ENCODE measurements at places on chromosomes 16 and 17.

GRCh38 chr16:67761924-67762323, 42.8 kb upstream of the GFOD2 start:
- DNase-seq: no peak

DNA sequence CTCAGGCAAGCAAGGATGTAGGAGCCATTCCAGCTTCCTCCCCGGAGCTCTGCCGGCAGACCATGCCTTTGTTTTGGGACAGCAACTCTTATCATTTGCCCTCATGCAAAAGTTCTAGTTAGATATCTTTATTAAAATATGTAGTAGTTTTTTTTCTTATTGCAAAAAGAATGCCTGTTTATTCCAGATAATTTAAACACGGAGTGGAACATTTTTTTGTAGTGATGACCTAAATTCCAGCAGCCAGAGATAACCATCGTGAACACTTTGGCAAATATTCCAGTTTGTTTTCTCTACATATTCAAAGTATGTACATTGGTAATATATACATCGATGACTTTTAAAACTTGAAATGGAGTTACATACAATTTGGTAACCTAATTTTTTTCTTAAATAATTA, 54.8 kb downstream of the CRISPLD2 start:
- DNase-seq: no peak

GRCh38 chr17:32323811-32324491, 18.0 kb downstream of the C17orf75 start:
- DNase-seq: no peak

- no peak for DNase-seq
Observed at GRCh38 chr16:49274591-49274990, 7.0 kb downstream of the CBLN1 start.

DNA sequence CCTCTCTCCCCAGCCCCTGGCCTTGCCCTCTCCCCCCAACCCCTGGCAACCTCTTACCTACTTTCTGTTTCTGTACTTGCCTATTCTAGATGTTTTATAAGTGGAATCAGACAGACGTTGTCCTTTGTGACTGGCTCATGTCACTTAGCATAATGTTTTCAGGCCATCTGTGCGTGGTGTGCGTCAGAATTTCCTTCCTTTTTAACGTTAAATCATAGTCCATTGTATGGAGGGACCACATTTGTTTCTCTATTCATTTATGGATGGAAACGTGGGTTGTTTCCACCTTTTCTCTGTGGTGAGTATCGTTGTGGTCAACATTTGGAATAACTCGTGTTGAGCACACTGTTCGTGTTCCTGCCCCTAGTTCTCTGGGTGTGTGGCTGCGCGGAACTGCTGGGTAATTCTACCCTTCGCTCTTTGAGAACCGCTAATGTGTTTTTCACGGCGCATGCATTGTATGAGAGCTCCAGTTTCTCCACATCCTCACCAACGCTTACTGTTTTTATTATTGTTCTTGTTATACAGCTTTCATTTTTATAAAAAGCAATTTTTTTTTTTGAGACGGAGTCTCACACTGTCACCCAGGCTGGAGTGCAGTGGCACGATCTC, 26.3 kb downstream of the ACTG1 start:
- no peak for DNase-seq

- DNase-seq: peak; percentile 96
Observed at GRCh38 chr16:27314161-27314723, 468 bp downstream of the IL4R start.

GRCh38 chr16:75931043-75931442, 204.8 kb upstream of the CPHXL start:
- DNase-seq: peak; percentile 8

- DNase-seq: peak; percentile 49
Observed at GRCh38 chr16:30121741-30122571, 1.1 kb downstream of the MAPK3 start.

GRCh38 chr16:47424846-47425245, 36.0 kb downstream of the ITFG1 start:
- DNase-seq: no peak

- DNase-seq: no peak
Observed at GRCh38 chr17:30249460-30249859, 14.0 kb upstream of the SLC6A4 start.

DNA sequence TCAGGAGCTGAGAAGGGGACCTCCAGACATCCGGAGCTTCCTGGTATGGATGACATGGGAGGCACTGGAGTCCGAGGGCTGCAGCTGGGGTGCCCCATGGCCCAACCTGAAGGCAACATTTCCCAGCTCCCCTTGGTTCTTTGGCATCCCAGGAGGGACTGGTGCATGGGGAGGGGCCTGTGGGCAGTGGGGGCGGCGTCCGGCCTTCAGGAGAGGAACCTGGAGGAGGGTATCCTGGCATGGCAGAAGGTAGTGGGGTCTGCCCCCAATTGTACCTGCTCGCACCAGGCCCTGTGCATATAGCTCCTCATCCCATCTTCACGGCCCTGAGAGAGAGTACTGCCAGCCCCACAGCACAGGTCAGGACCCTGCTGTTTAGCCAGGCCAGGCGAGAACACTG, 11.9 kb downstream of the NPTX1 start:
- DNase-seq: no peak

- no peak for DNase-seq
Observed at GRCh38 chr16:1288813-1289476, 20.5 kb upstream of the UBE2I start.

DNA sequence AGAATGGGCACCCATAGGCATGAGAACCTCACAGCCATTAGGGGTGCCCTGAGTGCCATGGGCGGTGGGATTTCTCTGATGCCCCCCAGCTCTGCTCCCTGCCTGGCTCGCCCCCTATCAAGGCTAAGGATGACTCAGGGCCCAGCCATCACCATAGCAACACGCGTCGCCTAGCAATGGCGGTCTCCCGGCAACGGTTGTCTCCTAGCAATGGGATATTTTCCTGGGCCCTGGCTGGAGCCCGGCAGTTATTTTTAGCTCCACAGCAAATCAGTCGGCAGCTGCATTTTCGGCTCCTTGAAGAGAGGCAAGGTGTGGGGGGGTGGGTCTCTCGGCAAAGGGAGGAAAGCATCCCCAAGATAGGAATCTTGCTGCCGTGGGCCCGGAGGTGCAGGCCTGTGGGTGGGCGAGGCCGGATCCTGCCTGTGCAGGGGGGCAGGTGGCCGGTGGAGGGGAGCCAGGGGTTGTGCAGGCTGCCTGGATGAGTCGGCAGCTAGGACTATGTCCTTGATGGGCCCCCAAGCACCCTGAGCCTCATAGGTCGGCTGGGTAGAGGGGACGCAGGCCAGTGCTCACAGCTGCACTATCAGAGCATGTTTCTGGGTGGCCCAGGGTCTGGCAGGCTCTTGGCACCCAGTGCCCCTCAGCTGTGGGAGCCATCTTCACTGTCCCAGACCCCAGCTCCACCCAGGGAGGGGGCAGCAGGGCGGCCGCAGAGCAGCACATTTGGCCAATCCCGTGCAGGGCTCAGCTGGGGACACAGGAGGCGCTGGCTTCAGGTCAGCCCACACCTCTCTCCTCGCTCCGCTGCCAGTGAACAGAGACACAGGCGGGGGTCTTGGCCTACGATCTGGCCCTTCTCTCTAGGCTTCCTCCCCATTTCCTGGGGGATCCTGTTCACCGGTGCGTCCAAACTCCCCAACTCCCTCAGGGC, 4.2 kb upstream of the FBXL16 start:
- DNase-seq: peak; percentile 86

- DNase-seq: no peak
Observed at GRCh38 chr17:54269881-54270280, 447.2 kb downstream of the KIF2B start.

Data from cardiac fibroblast (primary cell).